ENCODE measurements at places on chromosomes 6 and 20.

- DNase-seq = no peak
Measured at GRCh38 chr6:99178168-99178567, 171.3 kb downstream of the FAXC start.

GRCh38 chr6:43724354-43724753, 36.8 kb upstream of the MRPS18A start:
- DNase-seq = no peak

DNA sequence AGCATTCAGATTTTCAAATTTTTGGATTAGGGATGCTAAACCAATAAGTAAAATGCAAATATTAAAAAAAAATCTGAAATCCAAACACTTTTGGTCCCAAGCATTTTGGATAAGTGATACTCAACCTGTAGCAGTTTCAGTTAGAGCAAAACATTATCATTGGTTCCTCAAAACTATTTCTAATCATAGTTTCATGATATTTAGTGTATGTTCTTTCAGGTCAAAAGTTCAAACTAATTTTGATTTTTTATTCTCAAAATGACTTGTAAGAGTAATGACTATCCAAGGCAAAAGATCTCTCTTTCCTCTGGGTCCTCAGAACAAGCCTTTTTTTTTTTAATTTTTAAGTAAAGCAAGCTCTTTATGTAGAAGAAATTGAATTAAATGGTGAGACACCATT, 64.0 kb upstream of the TFB1M start:
- DNase-seq = no peak

DNA sequence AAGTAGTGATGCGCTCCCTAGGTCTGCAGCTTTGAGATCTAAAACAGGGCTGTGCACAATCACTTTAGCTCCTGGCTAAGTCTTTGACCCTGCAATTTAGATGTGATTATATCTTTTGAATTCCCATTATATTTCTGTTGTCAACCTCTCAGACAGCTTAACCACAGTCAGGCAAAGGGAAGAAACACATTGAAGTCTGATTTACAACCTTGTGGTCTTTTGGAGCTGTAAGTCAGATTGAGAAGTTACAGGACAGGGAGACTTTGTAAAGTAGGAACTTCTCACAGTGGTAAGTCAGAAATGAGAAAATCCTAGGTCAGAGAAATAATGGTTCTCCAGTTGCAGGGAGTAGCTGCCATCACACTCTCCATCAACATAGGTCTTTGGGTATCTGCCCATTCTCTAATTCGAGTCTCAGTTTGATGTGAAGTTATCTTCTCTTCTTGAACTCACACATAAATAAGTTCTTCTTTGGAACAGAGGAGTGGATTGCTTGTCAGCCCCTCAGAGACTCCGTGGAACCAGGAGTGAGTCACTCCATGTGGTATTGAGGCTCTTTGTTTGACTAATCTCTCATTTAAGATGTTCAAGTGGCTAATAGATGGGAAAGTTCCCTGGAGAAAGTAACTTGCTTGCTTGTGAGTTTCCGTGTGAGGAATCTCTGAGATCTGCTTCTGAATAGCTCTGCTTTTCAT, 35.0 kb upstream of the SGK1 start:
- no peak for DNase-seq

GRCh38 chr6:95232446-95232845, 344.9 kb upstream of the MANEA start:
- no peak for DNase-seq

DNA sequence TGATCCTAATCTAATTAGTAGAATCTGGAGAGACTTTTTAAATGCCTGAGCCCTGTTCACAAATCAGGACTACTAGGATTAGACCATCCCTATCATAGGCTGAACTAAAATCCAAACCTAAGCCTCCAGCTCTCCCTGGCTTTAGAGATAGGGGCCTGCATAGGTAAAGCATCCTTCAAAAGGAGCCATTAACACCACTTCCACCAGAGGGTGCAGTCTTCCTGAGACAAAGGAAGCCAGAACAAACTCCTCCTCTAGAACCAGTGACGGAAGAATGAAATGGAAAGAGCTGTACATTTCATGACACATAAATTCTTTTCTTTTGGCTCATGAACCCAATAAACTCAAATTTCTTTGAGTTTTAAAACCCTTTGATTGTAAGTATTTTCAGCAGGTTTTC, 291.2 kb upstream of the ADGRB3 start:
- no peak for DNase-seq

DNA sequence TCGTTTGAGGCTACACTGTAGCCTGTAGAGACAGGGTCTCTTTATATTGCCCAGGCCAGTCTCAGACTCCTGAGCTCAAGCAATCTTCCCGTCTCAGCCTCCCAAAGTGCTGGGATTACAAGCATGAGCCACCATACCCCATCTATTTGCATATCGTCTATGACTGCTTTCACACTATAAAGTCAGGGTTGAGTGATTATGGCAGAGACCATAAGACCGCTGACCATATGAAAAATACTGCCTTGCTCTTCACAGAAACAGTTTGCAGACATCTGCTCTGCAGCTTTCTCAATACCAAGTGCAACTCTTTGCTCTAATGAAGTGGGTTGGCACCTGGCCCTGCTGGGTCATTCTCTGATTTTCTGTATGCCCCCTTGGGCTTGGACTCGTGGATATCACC, 79.5 kb upstream of the PAK5 start:
- DNase-seq = no peak

DNA sequence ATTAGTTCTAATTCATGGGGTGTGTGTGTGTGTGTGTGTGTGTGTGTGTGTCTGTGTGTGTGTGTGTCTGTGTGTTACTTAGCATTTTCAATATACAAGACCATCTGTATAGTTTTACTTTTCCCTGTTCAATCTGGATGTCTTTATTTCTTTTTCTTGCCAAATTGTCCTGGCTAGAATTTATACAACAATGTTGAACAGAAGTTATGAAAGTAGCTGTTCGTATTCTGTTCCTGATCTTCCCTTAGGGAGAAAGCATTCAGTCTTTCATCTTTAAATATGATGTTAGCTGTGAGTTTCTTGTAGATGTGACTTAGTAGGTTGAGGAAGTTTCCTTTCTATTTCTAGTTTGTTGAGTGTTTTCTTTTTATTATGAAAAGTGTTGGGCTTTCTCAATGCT, 334.7 kb upstream of the RNF24 start:
- no peak for DNase-seq

GRCh38 chr20:36599912-36600345, 5.7 kb upstream of the RAB5IF start:
- no peak for DNase-seq

DNA sequence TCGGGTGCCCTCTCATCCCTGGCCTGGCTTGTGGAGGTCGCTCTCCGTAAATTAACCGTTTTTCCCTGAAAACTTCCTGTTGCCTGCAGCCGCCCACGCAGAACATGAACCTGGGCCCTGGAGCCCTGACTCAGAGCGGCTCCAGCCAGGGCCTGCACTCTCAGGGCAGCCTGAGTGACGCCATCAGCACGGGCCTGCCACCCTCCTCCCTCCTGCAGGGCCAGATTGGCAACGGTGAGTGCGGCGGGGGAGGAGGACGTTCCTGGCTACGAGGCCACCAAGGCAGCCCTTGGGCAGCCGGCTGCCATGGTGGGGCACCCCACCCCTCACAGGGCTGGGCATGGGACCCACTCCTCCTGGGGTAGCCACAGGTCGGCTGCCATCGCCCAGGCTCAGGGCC, 17.8 kb downstream of the SS18L1 start:
- no peak for DNase-seq

DNA sequence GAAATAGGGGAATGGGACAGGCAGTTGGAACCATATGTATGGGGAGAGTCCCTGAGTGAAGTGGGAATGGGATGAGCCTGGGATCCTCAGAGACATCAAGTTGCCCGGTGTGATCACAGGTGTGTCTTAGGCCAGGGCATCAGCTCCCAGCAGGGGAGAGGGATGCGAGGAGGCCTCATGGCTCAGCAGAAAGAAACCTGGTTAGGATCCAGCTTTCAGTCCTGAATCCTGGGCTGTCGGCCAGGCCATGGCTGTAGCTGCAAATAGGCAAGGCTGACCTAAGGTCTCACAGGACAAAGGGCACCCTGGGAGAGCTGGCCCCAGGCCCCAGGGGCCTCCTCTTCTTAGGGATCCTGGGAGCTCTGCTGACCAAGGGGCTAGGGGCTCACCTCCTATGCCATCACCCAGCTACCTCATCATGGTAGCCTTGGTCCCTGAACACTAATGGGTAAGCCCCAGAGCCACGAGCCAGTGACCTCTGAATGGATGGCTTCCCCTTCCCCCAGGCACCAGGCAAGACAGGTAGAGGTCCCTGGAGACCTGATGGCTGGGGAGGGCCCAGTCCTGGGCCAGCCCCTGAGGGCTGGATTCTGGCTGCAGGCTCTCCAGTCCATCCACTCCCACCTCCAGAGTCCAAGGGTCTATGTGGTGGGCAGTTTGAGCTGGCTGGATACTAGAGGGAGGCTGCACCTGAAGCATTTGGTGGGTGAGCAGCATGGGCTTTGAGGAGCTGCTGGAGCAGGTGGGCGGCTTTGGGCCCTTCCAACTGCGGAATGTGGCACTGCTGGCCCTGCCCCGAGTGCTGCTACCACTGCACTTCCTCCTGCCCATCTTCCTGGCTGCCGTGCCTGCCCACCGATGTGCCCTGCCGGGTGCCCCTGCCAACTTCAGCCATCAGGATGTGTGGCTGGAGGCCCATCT, at the start of gene SLC22A7:
Gene SLC22A7 (plus strand): TSS at position 617 of the 921 bp plus-strand sequence. CDS start 99 bp downstream, at position 716.
- no peak for DNase-seq

DNA sequence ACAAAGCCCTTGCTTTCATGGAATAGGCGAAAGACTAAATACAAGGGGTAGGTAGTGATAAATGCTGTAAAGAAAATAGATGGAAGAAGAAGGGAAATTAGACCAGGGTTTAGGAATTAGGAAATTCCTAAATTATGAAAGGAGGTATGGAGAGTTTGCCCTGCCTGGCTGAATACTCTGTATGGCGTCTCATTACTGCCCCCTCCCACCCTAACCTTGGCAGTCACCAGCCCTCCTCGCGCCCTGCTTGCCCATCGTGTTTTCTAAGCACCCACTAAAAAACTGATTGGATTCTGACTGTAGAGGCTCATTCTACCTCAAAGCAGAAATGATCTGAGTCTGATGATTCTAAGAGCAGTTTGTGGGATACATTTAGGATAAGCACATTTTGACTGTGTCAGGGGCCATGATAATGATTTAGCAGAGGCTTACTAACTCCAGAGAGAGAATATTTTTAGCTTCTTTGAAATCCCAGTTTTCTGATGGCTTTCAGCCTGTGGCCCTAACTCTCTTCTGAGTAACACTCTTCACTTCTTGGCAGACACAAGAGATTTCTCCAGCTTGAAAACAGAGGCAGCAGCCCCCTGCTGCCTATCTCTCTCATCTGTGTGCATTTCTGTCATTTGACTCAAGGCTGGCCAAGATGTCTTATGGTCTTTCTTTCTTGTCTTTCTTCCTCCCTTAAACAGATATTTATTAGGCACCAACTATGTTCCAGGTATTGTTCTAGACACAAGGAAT, 1.4 kb upstream of the CHD6 start:
- no peak for DNase-seq

GRCh38 chr6:3053231-3053508, 15.1 kb upstream of the RIPK1 start:
- DNase-seq = no peak

- DNase-seq = no peak
Measured at GRCh38 chr6:140041571-140042332, 667.3 kb upstream of the CITED2 start.

DNA sequence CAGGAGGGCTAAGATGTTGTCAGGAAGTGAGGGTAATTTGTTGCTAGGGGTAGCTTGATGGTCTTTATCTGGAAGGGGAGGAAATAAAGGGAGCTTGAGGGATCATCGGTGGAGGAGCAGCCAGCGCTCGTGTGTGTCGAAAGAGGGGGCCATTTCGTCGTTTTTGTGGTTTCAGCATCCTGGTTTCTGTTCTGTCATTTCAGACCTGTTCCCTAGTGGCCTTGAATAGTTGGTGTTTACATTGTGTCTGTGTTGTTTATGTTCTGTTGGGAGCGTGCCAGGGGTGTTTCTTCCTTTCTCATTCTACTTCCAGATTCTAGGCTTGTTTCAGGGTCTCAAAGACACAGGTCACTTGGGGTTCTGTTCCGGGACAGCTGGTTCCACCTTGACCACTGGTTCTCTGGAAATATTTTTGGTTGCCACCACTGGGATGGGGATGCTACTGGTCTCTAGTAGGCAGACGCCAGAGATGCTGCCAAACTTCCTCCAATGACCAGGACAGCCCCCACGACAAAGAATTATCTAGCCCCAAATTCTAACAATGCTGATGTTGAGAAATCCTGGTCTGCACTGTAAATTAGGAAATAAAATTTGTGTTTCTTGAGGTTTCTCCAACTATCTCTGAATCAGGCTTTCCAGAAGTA, 113.9 kb upstream of the NAA20 start:
- DNase-seq = no peak

- DNase-seq = no peak
Measured at GRCh38 chr20:3869839-3870634, 19.1 kb upstream of the PANK2 start.

DNA sequence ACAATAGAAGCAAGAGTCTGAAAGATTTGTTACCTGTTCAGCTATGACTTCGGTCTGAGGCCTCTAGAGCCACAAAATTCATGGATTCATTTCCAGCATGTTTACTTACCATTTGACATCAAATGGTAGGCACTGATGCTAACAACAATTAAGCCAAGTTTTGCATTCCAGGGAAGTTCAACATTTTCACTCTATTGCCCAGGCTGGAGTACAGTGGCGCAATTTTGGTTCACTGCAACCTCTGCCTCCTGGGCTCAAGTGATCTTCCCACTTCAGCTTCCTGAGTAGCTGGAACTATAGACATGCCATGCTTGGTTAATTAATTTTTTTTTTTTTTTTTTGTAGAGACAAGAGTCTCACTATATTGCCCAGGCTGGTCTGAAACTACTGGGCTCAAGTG, 114.1 kb upstream of the SGK1 start:
- DNase-seq = no peak

DNA sequence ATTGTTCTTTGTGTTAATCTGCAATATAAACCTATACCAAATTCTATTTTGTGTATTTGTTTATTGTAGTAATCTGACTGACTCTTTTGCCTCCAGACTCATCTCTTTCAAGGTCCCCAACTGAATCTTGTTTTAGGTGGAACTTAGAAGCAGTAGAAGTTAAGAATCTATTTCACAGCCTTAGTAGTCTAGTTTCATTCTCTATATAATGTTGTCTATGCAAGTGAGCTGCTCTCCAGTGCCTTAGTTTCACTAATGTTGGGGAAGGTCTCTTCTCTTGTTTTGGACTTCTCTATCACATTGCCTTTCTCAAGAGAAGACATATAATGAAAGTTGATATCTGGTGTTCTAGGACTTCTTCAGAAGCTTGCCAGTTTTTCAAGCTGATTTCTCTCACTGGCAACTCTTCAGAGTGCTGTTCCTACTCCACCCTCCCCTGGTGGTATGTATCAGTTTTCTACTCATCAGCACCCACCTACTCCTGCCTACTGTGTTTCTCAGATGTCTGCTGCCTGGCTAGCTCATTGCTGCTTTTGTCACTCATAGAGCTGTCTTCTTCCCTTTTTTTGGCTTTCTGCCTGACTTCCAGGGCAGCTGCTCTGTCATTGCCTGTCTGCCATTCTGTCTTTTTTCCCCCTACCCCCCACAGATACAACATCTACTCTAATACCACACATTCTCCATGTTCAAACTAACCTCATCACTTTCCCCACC, 82.1 kb downstream of the PTPRA start:
- no peak for DNase-seq

GRCh38 chr6:43736844-43737243, 33.2 kb upstream of the VEGFA start:
- DNase-seq = no peak
